ENCODE measurements at places on chromosomes 3 and 15.

DNA sequence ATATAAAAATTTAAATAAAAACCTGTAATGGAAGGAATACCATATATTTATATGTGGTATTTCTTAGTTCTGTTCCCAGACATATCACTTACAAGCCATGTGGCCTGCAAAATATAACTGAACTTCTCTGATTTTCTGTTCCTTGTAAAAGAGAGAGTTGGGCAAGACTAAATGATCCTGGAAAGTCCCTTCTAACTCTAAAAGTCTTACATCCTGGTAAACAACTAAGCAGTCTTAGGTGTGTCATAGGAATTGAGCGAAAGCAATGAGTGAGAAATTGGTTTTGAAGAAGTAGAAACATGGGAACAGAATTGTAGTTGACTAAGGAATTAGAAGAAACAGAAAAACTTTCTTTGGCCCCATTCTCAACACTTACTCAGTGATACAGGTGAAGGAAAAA, 25.3 kb upstream of the IL20RB start:
- DNase-seq: peak; percentile 39

DNA sequence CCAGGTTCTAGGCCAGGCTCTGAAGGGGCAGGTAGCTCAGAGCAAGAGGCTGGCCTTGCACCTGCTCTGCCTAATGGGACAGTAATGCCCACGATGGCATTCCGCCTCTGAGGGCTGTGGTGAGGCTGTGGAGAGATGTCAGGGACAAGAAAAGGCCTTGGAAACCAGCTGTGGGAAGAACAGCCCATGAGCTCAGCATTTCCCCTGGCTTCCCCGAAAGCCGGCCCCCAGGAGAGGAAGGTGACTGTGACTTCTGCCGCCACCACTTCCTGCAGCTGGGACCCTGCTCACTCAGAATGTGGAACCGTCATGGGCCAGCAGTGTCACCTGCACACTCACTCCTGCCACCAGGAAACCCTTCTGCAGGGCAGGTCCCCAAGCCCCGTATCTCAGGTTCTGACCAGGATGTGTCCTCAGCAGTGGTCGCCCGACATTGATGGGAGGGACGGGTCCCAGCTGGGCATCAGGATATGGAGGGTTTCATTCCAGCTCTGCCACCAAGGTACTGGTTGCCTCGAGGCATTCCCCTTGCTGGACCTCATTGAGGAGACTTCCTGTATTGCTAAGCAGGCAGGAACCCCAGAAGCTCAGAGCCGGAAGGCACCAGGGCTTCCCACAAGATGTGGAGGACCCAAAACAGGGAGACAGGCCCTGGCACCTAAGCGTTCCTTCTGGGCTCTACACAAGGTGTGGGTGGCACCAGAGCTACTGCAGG, 30.7 kb downstream of the SEMA7A start:
- no peak for DNase-seq

- DNase-seq: no peak
Observed at GRCh38 chr15:81301815-81302399, 22.0 kb downstream of the STARD5 start.

DNA sequence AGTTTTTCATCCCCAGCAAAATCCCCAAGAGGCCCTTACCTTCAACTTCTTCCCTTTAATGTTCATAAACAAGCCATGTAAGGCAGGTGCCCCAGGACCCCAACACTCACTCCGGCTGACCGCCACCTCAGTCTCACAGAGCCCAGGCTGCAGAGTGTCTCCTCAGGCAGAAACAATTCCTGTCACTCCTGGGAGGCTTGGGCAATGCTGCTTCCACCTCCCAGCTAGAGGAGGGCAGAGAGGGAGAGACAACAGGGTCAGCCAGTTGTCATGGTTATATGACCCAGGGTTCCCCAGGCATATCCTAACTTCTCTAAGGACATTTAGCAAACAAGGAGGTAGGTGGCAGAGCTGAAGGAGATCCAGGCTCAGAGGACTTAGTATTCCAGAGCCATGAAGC, at the start of gene PLIN1:
Gene PLIN1, minus strand, starts transcription at position 156 of the 400 bp plus-strand sequence. CDS start 1,878 bp downstream, outside the sequence.
- no peak for DNase-seq

DNA sequence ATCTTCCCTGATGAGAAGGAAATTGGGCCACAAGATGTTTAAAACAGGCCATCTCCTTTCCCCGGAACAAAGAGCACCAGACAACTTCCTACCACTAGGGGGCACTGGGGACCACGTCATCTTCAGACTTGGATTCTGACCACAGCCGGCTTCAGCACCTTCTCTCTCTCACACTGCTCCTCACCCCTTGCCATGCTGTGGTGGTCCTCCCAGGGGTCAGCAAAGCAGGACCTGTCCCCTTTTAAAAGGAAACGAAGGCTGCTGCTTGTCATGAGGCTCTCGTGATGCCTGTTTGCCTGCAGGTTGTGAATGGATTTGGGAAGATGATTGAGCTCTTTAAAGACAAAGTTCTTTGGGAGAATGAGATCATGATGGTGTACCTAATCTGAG, 16.2 kb downstream of the RFT1 start:
- DNase-seq: peak; percentile 70

DNA sequence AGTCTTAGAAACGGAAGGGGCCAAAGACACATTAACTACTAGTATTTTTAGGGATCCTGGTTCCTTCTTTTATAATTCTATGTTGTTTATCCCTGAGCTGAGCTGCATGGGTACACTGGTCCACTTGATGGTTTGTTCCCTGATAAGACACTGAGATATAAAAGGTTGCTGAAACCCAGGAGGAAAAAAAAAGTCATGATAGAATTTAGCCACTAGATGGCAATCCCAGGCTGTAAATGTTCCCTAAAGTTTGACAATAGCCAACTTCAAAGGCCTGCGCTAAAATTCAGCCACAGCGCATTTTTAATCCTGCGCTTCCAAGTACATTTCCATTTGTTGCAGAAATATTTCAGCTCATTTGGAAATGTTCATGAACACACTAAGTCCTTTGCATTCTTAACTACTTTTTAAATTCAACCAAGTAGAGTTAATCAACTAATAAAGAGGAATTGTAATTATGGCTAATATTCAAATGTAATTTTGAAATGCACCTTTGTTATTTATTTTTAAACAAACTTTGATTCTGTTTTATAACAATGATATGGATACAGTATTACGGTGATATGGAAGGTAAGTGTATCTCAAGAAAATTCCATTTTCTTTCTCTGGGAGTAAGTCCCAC, 249.3 kb upstream of the FEZF2 start:
- DNase-seq: peak; percentile 46

DNA sequence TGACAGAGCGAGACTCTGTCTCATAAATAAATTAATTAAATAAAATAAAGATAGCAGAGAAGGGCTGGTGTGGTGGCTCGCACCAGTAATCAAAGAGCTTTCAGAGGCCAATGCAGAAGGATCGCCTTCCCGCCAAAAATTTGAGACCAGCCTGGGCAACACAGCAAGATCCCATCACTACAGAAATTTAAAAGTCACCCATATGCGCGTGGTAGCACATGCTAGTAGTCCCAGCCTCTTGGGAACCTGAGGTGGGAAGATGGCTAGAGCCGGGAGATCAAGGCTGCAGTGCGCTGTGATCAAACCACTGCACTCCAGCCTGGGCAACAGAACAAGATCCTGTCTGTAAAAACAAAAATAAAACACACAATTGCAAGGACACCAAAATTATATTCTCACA, 9.6 kb downstream of the SMARCC1 start:
- DNase-seq: no peak

- no peak for DNase-seq
Observed at GRCh38 chr3:61141697-61142096, 109.6 kb downstream of the FHIT start.

DNA sequence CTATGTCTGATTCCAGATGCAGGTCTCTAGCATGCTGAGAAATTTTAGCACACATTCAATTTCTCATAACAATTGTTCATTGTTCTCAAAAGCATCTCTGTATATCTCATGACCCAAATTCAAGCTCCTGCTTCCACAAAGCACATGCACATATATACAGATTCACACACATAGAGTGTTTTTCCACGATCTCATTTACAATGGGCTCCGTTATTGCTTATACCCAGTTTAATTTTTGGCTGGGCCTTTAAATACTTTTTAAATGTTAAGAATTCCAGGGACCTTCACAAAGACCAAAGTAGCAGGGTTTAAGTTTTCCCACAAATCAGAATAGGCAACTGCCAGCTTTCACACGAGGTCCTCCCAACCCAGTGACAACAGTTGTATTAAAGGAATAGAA, 333.5 kb upstream of the SEMA6D start:
- DNase-seq: no peak

DNA sequence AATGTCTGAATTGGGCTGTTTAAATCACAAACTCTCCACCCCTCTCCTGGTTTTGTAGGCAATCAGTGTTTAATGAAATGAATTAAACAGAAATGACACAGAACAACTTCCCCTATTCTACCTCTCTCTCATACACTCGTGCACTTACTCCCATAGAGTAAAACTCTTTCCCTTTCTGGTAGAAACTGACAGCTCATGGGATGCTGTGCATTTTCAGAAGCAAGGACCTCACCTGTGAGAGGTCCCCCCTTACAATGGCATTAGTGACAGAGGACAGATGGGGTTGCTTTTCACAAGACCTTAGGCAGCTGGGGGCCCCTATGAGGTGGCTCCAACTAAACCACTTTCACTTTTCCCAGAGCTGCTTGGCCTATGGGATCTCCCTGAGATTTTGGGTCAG, 31.9 kb downstream of the PARP16 start:
- DNase-seq: no peak

DNA sequence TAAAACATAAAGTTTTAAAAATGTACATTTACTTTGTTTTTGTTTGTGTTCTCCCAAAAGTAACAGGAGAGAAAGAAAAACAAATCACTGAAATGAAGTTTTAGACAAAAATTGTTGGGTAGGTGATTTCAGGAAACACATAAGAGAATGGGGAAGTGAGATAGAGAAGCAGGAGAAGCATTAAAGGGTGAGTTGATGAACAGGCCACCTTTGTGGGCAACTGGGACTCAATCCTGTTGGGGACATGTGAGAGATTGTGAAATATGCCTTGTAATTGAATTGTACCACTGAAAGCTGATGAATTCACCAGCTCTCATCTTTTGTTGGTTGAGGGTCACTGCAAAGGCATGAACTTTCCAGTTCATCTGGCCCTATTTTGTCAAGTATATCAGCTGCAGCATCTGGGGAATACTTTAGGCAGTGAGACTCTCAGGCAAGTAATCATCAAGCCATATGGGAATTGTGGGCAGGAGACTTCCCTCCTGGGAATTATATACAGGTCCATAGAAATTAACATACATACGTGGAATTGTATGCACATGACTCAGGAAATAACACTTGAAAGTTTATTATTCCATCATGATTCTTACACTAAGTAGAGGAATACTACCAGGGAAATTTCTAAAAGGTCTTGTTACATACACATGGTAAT, 181.0 kb downstream of the ZBBX start:
- DNase-seq: no peak

DNA sequence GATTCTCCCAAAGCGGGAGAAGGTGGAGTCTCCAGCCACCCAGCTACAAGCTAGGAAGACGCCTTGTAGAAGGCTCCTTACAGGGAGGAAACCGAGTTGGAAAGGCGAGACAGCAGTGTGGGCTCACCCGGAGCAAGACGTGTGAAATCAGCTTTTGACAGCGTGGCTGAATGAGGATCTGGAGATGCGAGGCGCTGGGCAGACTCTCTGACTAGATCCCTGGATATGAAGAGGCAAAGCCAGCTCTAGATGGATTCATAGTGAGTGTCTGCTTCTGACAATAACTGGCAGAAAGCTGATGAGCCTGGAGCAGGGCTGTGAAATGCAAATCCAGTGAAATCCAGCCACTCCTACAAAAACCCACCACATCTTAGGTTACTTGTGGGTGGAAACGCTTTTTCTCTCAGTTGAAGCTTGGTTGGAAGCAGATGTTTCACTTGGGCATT, 41.0 kb downstream of the GOLGA6A start:
- DNase-seq: no peak

DNA sequence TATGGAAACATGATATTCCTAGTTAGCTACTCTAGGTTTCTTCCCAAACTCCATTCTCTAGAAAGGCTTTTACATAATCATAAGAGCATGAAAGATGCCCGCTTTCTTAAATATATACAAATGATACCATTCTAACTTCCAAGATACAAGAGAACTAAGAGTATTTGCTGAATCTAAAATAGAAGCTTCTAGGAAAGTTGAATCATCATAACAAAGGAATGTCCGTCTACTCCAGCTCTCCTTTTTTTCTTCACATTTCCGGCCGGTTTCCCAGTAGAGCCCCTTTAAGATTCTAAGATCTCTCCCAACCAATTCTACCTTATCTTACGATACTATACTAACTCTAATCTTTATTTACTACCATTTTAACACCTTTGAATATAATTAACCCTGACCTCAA, 60.1 kb downstream of the RAD18 start:
- DNase-seq: no peak

DNA sequence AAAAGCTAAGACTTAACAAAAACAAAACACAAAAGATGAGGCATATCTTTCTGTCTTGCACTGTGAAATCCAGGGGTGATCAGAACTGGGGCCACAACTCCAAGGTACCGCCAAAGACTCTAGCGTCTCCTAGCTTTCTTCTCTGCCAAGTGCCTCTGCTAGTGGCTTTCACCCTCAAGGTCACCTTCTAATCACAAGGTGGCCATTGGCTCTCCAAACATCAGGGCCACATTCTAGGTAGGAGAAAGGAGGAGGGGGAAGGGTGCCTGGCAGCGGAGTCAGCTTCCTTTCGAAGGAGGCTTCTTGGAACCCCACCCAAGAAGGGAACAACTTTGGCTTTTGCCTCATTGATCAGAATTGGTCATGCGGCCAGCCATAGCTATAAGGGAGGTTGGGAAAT, 168.8 kb upstream of the SMAD3 start:
- DNase-seq: no peak

DNA sequence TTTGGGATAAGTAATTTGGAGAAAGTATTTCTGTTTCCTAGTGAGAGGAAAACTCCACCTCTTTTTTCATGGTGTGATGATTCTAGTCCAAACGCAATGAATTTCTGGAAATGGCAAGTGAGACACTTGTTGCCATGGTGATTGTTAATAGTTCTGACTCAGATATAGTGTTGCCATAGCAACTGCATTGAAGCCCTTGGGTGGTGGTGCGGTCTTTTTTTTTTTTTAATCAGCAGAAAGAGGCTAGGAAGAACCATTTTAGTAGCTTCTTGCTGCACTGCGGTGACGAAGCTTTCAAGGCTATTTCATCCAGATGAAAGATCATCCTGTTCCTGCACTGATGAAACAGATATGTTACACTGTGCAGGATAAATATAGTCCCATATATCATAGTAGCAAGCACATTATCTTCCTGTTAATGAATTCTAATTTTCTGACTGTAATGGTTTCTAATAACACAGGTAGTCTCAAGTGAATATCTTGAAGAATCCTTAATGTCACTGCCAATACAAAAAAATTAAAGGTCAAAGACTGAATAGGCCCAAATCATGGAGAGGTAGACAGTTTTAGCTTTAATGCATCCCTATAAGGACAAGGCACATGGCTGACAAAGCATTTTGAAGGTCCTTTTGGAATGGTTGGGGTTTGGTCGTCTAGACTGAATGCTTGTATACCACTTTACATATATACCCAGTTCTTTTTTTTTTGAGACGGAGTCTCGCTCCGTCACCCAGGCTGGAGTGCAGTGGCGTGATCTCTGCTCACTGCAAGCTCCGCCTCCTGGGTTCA, 125.1 kb upstream of the ZBTB20 start:
- DNase-seq: peak; percentile 94

- DNase-seq: peak; percentile 77
Observed at GRCh38 chr3:172280406-172281051, 167.7 kb downstream of the GHSR start.

All from M059J (cell line).